NCI-H187 treated with DMSO at 0.1 percent for 48 hours (cell line): ENCODE measurements at places on chromosomes 7 and 10.

GRCh38 chr10:6501931-6502330 lies 78.1 kb downstream of the PRKCQ start:
- no peak for DNase-seq

DNA sequence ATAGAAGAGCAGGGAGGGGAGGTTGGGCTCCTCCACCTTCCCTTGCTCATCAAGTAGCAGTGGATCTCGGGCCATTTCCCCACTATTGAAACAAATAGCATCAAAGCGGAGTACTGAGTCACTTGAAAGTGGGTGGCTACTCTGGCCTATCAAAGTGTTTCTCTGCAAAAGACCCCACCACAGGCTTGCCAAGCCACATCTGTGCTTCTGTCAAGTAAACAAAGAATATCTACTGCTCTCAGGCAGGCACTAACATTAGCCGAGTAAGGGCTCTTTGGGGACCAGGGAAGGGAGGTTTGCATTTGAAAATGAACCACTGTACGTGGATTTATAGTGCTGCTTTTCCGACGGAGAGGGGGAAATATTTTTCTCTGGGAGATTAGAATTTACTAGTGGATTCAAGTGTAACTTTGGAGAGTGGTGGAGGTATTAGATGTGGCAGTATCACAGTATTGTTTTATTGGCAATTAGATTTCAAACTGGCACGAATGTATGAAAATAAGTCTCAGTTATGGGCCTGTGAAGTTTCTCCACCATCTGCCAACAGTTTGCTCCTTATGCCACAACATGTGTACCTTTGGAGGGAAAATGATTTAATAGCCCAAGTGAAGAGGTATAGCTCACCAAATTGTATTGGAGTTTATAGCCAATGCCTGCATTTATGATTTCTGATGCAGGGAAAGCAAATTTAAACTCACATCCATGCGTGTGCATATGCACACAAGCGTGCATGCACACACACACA lies 97.5 kb downstream of the RPS24 start:
- DNase-seq: no peak

DNA sequence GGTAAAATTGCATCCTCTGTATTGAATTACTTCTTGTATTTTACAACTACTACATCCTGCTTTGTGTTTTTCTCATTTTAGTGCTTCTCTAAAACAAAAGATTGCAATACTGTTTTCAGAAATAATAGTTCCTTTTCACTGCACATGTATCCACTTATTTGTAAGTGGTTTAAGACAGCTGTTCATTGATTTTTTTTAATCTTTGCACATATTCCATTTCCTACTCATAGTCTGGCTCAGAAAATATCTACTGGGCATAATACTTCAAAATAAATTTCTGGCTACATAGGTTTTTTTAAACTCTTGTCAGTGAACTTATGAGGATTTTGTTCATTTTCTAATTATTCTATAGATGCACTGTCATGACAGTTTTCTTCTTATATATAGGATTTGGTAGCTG lies 54.8 kb downstream of the SND1 start:
- DNase-seq: no peak

DNA sequence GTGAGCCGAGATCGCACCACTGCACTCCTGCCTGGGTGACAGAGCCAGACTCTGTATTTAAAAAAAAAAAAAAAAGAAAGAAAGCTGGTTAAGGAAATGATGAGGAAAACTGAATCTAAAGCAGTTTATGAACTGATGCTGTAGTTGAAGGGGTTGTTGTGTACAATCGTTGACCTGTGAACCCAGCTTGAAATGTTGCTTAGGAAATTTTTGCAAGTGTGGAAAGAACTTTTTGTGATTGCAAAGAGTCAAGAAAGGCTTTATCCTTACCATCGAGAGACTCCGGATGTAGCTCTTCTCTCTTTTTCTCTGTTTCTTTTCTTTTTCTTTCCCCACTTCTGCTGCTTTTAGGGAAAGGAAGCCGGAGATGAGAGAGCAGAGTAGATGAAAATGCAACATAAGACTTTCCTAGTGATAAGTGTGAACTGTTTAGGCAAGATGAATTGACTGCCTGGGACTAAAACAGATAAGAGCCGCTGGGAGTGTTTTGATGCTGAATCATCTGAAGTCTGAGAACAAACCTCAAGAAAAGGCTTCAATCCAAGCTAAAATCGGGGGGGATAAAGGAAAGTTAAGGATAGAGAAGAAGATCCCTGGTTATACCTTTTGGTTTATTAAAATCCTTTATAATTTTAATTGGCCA lies 69.0 kb downstream of the TAF3 start:
- DNase-seq: no peak

- DNase-seq: no peak
These were observed 137.3 kb downstream of the PLXNA4 start for GRCh38 chr7:132438926-132439325.

GRCh38 chr7:3923307-3923918 lies 622.4 kb downstream of the SDK1 start:
- no peak for DNase-seq
